ENCODE measurements at places on chromosomes 3 and 15.

DNA sequence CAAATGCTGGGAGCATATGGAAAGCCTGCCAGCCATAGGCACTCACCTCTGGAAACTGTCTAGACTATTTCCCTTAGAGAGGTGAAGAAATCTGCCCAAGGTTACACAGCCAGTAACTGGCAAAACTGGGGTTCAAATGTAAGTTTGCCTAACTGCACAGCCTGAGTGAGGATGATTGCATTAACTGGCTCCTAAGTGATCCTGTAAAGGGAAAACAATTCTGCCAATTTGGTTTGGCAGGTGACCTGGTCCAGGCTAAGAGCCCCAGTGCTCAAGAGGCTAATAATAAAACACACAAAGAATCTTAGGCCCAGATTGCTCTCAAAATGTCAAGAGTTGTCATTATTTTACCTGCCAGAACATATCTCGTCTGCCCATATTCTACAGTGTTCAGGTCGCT lies 43.9 kb upstream of the SPRED1 start:
- no peak for DNase-seq

GRCh38 chr15:45200001-45200798 lies 12.4 kb upstream of the SHF start:
- DNase-seq, result no peak

GRCh38 chr3:140467796-140468315 lies 210.0 kb upstream of the TRIM42 start:
- DNase-seq, result no peak

GRCh38 chr3:174251681-174252080 lies 607.5 kb upstream of the NAALADL2 start:
- no peak for DNase-seq

- DNase-seq, result no peak
Measured at GRCh38 chr3:180267202-180267843, 230.6 kb upstream of the PEX5L start.

- DNase-seq, result no peak
Measured at GRCh38 chr3:188584162-188584529, 430.2 kb downstream of the LPP start.

Measured in GM12891 (cell line).